ENCODE measurements at places on chromosomes 3 and 15.

- no peak for DNase-seq
These were observed 253.0 kb upstream of the NSMCE3 start for GRCh38 chr15:29522373-29523276.

DNA sequence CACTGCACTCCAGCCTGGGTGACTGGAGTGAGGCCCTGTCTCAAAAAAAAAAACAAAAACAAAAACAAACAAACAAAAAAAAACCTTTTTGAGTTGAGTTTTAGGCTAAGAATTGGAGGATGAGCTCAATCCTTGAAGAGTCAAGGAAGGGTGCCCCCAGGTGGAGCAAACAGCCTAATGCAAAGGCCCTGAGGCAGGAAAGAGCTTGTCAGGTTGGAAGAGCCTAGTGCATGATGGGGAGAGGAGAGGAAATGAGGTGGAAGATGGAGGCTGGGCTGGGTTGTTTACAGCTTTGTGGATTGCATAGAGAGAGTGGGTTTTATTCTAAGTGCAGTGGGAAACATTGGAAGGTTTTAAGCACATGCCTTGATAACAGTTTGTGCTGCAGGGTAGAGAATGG is 2.1 kb upstream of the SNX22 start:
- no peak for DNase-seq

DNA sequence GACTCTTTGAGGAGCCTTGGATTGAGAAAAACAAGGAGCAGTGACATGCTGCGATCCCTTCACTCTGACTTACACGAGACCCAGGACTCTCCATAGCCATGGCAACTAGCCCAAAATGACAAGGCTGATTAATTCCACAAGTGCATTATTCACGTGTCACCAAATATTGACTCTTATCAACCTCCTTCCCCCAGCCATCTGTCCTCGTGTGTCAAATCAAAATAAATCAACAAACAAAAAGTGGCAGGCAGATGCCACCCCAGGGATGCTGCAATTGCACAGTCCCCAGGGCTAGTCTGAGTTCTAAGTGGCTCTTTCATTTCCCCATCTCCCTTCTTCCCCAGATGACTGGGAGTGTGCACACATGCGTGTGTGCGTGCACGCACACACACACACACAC is 104.9 kb downstream of the AQP9 start:
- no peak for DNase-seq

- DNase-seq = no peak
These were observed 69.6 kb upstream of the RASGRF1 start for GRCh38 chr15:79160211-79160610.

DNA sequence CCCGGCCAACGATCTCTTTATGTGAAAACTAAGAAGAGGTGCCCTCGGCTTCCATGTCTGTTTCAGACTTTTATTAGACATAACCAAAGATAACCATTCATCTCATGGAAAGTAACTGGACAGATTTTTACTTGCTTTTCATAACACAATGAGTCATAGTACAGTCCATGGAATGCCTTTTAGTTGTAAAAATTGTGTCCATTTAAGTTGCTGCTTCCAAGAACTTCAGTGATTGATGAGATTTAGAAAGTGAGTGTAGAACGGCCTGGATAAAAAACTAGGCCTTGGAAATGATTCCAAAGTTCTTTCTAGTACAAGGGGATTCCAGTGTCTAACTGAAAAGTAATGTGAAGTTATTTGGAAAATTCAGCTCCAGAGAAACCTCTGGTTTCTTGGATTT is 10.8 kb downstream of the EIF2AK4 start:
- DNase-seq = no peak

GRCh38 chr3:194162070-194162678 is 26.2 kb downstream of the HES1 start:
- no peak for DNase-seq

- no peak for DNase-seq
These were observed 310.6 kb upstream of the PROK2 start for GRCh38 chr3:72095521-72095920.

DNA sequence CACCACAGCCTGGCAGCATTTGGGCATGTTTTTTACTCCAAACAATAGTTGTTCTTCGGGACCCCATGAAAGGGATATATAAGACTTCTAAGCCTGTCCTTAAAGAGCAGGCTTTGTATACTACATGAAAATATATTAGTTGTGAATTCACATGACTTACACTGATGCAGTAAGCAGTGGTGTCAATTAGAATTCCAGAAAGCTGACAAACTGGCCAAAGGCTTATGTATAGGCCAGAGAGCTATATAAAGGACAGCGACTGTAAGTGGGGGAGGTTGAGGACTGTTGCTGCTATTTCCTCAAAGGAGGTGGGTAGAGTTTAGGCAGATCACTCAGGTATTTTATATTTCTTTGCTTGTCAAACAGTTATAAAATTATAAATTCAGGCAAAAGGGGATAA is 24.8 kb downstream of the KPNA4 start:
- no peak for DNase-seq

DNA sequence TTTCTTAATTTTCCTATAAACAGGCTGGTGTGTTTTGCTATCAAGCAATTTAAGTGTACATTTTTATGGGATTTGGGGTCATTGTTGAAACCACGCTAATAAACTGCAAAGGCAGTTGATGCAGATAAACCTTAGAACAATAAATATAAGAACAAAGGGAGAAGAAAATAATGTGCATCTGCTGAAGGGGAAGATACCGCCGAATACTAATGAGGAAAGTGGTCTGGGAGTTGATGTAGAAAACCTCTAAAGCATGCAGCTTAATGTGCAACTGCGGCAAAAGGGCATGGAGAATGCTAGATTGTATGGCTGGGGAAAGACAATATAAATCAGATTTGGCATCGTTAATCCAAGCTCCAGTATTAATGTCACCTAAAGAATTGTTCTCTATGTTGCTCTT is 29.8 kb upstream of the CHL1 start:
- DNase-seq = no peak

- DNase-seq = no peak
These were observed 78.5 kb upstream of the RNU6-1 start for GRCh38 chr15:67918205-67918861.

GRCh38 chr15:70853973-70854665 is at the start of gene LARP6:
Gene LARP6, minus strand, starts transcription at chr15:70854157. Its CDS starts 69 bp downstream, at chr15:70854088.
- no peak for DNase-seq

- no peak for DNase-seq
These were observed 336.5 kb upstream of the ALCAM start for GRCh38 chr3:105030211-105030610.

DNA sequence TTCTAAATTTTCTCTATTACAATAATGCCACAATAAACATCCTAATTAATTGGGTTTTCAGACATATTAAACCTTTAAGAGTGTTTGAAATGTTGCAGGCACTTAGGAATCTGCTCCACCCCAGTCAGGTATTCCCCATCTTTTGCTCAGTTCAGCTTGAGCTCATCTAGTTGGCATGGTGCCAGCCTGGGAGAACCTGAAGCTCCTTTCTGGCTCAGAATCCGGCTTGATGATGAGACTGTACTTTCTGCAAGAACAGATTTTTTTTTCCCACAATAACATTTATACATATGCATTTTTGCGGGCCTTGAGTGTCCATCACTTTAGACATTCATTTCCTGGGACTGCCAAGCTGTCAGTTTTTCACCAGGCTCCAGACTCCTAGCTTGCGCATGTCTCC is 7.7 kb upstream of the OXSR1 start:
- no peak for DNase-seq

- DNase-seq = no peak
These were observed 170.1 kb downstream of the VPS13C start for GRCh38 chr15:61890106-61890505.

DNA sequence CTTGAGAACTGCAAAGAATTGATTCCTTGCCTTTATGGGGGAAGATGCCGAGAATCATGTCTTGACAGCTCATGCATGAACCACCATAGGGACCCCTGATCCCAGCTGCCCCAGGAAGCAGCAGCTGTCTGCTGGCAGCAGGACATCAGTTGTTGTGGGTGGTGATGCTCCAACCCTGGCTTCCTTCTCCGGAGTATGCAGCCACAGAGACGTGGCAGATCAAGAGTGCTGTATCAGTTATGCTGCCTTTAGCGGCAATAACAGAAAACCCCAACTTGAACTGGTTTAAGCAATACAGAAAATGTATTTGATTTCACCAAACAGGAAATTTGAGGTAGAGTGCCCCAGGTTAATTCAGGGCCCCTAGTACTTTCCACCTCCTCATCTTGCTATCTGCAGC is 92.2 kb upstream of the TNFAIP8L3 start:
- DNase-seq = no peak

GRCh38 chr15:47737477-47737876 is 20.2 kb downstream of the SEMA6D start:
- DNase-seq = no peak

GRCh38 chr3:45567730-45568172 is 26.8 kb upstream of the LIMD1 start:
- DNase-seq = no peak

GRCh38 chr3:186152361-186152798 is 43.5 kb upstream of the ETV5 start:
- DNase-seq = no peak

- no peak for DNase-seq
These were observed 20.4 kb downstream of the RETNLB start for GRCh38 chr3:108736821-108737220.

DNA sequence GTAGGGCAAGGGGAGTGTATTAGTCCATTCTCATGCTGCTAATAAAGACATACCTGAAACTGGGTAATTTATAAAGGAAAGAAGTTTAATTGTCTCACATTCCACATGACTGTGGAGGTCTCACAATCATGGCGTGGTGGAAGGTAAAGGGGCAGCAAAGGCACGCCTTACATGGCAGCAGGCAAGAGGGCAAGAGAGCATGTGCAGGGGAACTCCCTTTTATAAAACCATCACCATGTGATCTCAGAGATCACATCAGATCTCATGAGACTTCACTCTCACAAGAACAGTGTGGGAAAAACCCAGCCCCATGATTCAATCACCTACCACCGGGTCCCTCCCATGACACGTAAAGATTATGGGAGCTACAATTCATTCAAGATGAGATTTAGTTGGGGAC is 41.4 kb downstream of the SUMF1 start:
- DNase-seq = no peak

DNA sequence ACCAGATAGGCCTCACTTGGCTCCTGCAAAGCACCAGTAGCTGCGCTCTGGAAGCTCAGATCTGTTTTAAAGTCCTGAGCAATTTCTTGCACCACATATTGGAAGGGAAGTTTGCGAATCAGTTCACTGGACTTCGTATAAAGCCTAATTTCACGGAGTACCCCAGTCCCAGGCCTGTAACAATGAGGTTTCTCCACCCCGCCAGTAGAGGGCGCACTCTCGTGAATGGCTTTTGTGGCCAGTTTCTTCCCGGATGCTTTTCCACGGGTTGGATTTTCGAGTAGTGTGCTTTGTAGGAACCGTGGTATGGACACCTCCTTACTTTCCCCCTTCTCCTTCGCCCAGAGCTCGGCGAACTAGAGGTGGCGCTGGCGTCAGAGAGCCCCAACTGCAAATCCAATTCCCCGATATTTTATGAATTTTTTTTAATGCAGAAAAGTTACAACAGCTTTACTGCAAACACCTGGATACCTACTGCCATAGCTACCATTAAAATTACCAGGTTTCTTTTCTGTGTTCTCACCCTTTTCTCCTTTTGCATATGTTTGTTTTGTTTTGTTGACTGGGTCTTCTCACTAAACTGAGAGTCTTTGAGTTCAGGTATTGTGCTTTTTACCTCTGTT is 13.3 kb downstream of the RARB start:
- DNase-seq = no peak

- DNase-seq = no peak
These were observed 240.2 kb downstream of the ADAMTS17 start for GRCh38 chr15:100101426-100102089.

- DNase-seq = no peak
These were observed 51.8 kb downstream of the ST3GAL6 start for GRCh38 chr3:98814817-98815420.

DNA sequence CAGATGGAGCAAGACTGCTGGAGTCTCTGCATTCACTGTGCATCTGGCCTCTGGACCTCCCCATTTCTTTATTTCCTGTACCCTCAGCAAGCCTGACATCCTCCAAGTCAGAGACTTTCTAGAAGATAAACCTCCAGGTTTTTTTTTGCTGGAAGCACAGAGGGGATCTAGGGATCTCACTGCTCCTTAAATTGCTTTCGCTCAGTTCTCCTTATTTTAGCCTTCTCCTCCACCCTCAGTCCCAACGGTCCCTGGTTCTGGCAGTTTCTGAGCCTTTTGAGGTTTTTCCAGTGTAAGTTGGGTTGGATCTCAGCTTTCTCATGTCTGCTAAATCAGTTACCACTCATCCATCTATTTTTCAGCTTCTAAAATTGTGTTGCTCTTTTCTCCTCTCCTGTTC is 22.7 kb upstream of the CHD2 start:
- no peak for DNase-seq

GRCh38 chr3:16181361-16181760 is 6.9 kb downstream of the GALNT15 start:
- no peak for DNase-seq

DNA sequence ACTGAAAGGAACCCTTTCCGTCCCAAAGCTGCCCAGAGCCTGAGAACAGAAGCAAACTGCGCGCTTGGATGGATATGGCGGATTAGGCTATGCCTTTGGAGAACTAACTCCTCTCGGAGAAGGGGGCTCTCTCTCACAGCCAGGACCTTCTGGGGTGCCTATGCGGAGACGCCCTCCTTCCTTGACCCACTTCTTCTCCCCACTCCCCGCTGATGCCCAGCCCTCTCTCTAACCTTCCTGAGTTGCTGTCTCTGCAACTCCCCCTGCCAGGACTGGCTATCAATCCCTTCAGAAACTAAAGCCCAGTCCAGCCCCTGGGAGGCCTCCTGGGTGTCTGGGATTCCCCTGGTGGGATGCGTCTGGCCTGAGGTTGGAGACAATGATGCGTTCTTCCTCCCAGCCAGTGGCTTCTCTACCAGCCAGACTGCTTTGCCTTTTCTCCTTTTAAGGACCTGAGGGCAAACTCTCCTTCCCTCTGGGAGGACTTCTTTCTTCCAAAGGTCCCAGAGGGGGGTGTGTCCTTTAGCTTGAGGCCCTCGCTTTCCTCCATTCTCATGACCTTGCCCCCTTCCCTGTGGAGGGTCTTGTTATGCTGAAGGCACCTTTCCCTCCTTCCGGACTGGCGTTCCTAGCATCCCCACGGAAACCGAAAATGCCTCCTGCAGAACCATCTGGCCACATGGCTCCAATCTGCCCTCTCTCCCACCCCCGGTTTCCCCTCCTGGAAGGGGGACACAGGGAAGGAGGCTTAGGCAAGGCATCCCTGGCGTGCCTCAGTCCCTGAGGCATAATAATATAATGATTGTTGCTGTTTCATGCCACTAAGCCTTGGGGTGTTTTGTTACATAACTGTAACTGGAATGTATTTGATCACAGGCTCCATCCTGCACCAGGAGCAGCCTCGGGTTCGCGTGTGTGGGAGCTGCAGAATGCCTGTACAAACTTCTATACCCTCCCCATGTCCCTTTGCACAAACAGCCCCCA is 63.4 kb upstream of the C15orf39 start:
- DNase-seq = no peak

GRCh38 chr15:31303726-31304648 is 22.6 kb upstream of the KLF13 start:
- no peak for DNase-seq

DNA sequence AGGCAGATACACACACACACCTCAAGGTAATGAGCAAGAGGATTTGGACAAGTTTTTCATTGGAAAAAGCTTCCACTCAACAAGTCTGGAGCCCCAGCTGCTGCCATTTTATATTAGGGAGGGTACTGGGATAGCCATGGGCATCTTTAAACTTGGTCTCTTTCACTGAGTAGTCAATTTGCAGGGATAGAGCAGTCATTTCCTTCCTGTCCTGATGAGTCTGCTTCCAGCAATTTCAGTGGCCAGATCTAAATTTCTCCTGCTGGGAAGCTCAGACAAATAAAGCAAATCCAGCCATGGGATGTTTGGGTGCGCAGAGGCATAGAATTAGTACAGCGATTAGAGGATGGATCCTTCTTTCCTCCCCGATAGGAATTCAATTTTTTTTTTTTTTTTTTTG is 874 bp upstream of the ERC2 start:
- no peak for DNase-seq
